CD8-positive, alpha-beta memory T cell (primary cell): ENCODE measurements at places on chromosomes 3 and 15.
A peak's percentile ranks its signal among the peaks of the same experiment; 100 is the strongest.

GRCh38 chr3:142445816-142446254 lies 2.0 kb downstream of the XRN1 start:
- no peak for DNase-seq

GRCh38 chr3:52297242-52298148 lies 9.9 kb downstream of the GLYCTK start:
- DNase-seq = no peak

DNA sequence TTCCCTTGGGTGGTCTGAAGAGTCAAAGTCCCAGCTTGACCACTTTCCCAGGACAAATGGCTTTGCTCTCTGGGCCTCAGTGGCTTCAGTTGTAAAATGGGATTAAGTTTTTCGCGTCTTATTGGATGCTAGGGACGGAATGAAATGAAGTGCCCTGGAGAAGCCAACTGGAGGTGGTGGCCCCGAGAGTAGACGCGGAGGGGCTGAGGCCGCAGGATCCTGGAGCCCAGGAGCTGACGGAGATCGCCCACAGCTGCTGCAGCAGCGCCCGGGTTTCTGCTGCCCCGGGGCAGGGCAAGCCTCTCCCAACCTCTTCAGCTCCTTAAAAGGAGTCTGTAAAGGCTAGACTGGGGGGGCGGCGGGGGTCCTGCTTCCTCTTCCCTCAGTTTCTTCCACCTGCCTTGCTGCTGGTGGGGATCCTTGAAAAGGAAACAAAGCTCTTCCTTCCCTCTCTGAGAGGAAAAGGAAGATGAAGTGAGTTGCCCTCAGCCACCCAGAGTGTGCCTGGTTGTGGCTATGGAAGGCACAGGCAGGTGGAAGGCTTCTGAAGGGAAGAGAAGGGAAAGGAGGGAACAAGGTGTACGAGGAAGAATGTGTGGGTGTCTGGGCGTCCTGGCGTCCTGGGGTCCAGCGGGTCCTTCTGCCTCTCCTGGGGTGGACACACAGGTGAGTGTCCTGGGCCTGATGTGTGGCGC lies 967 bp upstream of the BNC1 start:
- no peak for DNase-seq

GRCh38 chr3:112606098-112606497 lies 34.8 kb downstream of the CCDC80 start:
- no peak for DNase-seq

DNA sequence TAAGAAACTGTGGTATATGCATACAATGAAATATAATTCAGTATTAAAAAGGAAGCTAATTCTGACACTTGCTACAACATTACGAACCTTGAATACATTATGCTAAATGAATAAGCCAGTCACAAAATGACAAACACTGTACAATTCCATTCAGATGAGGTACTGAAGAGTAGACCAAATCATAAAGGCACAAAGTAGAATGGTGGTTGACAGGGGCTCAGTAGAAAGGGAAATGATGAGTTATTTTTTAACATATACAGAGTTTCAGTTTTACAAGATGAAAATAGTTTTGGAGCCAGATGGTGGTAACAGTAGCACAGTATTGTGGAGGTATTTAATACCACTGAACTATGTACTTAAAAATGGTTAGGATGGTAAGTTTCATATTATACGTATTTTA lies 254.6 kb upstream of the RBMS3 start:
- no peak for DNase-seq

- DNase-seq = no peak
Observed at GRCh38 chr15:55909036-55909811, 84.2 kb downstream of the NEDD4 start.

DNA sequence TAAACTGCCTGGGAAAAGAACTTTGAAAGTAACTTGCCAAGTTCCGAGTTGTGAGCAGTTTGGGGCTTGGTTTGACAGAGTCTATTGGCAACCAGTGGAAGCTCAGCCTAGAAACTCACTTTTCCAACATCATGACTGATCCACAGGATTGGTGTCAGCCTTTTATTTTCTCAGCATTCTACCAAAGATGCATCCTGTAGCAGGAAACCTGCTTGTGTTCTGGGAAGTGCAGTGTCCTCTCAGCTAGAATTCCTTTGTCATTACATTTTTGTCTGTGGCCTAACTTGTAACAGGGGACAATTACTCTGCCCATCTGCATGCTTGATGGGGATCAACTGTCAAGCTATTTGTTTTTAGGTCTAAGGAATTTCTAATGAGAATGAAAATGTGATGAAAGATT lies 116.7 kb upstream of the LMOD3 start:
- DNase-seq = no peak

GRCh38 chr3:184334470-184335158 lies 2.8 kb upstream of the FAM131A start:
- DNase-seq = peak; percentile 29

- DNase-seq = no peak
Observed at GRCh38 chr15:78840661-78841375, 29.6 kb upstream of the ADAMTS7 start.

DNA sequence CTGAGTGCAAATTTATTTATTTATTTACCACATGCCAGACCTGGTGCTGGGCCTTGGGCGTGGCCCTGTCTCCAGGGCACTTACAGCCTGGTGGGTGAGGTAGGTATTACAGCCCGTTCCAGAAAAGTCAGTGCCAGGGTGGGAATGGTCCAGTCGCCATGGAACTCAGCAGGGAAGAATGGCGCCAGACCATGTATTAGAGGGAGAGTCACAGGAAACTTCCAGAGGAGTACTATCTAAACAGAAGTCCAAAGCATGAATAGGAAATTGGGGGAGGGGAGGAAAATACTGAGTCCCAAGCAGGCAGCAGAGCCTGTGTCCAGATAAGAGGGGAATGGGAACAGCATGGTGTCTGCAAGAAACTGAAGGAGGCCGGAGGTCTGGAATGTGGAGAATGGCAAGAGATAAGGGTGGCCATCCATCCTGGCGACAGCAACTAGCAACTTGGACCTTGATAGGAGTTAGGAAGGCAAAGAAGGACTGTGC lies 27.0 kb downstream of the SH3BP5 start:
- no peak for DNase-seq

DNA sequence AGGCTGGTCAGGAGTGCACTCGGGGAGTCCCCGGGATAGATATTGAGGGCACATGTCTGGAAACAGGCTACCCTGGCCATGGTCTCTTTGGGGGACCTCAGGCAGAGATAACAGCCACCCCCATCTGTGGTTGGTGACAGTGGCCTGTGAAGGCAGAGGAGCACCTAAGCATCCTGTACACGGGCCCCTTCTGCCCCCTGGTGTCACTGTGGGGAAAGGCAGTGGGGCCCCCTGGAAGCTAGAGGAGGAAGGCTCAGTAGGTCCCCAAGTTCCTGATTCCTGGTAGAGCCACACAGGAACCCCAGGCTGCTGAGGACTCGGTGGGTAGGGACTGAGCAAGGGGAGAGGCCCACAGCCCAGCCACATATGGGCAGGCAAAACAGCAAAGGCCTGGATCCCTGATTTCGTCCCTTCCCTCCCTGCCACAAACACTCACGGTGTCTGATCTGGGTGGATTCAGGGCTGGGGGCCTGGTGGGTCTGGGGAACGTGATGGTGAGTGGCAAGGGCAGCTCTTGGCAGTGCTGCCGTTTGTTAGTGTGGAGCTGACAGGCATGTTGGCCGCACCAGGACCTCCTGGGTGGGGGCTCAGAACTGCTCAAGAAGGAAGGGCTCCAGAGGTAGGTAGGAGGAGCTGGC lies 14.1 kb upstream of the CXCR6 start:
- peak; percentile 75 for DNase-seq

- no peak for DNase-seq
Observed at GRCh38 chr3:124685481-124685880, 44.8 kb upstream of the UMPS start.

- DNase-seq = no peak
Observed at GRCh38 chr3:174436367-174436766, 422.8 kb upstream of the NAALADL2 start.

DNA sequence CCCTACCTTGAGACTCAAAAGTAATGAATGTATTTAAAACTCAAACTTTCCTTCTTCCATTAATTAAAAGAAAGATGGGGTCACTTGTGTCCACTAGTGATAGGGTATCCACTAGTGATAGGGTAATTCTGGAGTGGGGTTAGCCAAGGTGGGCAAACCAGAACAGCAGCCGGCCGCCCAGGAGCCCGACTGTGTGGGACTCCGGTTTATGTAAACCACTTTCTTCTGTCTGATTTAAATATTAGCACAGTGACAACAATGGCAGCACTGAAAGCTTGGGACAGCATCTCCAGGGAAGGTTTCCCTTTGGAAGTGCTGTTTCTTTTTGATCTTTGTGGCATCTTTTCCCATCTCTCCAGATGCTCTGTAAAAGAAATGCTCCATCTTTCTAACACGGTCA lies 722 bp downstream of the MYZAP start:
- no peak for DNase-seq

- DNase-seq = peak; percentile 47
Observed at GRCh38 chr15:49235446-49236124, 65.5 kb downstream of the GALK2 start.

DNA sequence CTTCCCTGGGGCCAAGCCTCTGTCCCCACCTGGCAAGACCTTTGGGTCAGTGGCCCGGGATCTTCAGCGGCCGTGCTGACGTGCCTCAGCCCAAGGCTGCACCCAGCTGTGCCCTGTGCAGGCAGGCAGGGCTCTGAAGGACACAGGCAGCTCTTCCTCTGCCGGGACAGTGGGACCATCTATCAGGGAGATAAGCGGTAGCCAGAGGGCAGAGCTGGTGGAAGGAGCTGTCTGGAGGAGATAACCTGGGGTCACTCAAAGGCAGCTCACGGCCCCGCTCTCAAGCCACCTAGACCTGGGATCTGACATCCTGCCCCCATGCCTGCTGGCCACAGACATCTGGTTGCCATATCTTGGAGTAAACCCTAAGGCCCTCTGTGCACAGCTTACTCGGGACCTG lies 27.3 kb downstream of the DUSP7 start:
- no peak for DNase-seq

GRCh38 chr15:84594617-84595290 lies 6.1 kb upstream of the ZSCAN2 start:
- DNase-seq = no peak

DNA sequence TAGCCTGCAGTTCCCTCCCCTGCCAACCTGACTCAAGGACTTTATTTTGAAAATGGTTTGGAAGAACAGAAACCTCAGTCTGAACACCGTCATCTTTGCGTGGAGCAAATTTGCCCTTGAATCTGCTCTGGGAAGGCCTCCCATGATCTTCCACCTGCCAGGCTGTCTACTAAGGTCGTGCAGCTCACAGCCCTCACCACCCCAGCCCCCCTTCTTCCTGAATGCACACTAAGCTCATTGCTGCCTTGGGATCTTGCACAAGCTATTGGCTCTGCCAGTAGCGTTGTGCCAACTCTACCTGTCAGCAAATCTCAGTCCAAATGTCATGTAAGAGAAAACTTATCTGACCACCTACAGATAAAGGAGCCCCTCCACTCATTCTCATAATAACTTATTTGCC lies 141.5 kb downstream of the USP13 start:
- no peak for DNase-seq

DNA sequence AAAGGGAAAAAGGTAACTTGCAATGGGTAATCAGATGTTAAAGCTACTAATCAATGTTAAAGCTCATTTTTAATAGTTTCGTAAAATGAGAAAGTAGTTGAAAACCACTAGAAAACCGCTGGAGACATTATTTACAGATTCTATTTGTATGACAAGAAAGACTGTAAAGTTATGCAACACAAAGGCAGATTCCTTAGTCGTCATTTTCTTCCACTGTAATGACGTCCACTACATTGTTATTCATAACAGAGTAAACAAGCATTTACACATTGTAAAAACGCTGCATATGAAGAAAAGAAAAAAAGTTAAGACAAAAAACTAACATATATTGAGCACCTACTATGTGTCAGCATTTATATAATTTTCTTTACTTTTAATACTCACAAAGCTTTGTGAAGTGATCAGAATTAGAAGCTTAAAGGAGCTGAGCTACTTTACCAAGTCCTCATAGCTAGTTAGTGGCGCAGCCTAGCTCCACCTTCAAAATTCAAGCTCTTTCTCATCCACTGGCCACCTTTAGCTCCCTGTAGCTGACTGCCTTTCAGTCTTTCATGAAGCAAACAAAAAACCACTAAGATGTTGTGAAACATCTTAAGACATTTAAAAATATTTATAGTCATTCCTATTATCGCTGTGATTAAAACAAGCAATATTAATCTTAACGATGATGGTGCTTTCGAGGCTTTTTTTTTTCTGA lies 100.1 kb upstream of the CDIN1 start:
- DNase-seq = no peak

- DNase-seq = no peak
Observed at GRCh38 chr15:96699871-96700401, 369.4 kb downstream of the NR2F2 start.

DNA sequence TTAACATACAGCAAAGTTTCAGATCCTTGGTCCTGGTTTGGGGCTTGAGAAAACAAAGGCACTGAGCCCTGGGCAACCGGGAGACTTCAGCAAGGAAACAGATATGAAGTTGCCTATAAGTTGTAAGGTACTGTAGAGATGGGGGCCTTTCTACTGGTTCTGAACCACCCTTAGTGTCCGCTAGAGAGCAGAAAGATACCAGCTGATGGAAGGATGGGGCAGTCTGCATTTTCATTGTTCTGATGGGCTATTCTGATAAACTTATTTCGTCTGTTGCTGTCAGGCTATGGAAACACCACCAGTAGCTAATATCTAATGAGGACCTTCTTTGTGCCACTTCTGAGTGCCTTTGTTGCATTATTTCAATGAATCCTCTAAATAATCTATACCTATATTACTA lies 38.7 kb downstream of the FGD5 start:
- no peak for DNase-seq

GRCh38 chr15:90465140-90465929 lies 64.4 kb upstream of the CRTC3 start:
- no peak for DNase-seq

GRCh38 chr3:147426931-147427330 lies 17.8 kb downstream of the ZIC1 start:
- no peak for DNase-seq

DNA sequence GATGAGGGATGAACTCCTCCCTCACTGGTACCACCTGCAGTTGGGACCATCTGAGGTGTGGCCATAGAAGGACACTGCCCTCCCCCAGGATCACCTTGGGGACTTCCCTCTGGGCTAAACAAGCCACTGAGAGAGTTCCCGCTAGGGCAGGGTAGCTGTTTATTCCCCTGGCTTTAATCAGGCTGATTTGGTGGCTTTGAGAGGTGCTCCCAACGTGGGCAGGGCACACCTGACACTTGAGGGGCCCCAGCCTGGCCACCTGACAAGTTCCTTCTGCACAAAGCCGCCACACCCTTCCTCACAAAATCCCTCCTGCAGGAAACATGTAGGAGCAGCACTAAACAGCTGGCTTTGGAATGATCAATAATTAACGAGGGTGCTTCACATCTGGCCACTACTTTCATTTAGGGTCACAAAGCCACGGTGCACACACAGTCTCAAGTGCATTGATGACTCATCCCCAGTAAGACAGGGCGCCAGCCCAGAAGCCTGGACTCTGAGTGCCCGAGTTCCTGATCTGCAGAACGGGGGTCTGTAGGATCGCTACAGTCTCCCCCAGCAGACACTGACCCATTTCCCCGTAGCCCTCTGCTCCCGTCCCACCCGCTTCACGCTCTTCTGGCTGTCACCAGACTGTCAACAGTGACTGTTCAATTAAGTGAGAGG lies 75.1 kb downstream of the ATP10A start:
- DNase-seq = no peak

- no peak for DNase-seq
Observed at GRCh38 chr3:195154793-195155535, 116.0 kb downstream of the XXYLT1 start.
